T-helper 2 cell (primary cell): ENCODE measurements at places on chromosomes 6 and 20.

GRCh38 chr20:8661229-8661952 lies 407.5 kb upstream of the PLCB4 start:
- no peak for DNase-seq

DNA sequence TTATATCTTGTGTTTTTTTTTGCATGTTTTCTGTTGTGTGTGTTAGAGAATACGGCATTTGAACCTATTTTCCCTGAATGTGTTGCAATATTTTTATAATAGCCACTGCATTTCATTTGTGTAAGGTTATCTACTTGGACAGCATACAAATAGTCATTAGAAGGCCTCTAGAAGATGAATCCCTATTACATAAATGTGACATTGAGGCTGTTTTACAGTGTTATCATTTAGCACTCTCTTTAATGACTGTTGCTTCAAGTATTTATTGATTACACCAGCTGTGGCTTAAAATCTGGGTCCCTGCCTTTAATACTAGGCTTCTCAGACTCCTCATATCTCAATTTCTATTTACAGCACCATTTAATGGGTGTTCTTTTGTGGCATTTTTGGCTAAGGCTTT lies 465.8 kb downstream of the FRK start:
- DNase-seq, result no peak

- DNase-seq, result no peak
These were observed 36.8 kb downstream of the MTHFD1L start for GRCh38 chr6:150902142-150902776.

- DNase-seq, result no peak
These were observed 12.1 kb upstream of the HINT3 start for GRCh38 chr6:125944434-125944816.

DNA sequence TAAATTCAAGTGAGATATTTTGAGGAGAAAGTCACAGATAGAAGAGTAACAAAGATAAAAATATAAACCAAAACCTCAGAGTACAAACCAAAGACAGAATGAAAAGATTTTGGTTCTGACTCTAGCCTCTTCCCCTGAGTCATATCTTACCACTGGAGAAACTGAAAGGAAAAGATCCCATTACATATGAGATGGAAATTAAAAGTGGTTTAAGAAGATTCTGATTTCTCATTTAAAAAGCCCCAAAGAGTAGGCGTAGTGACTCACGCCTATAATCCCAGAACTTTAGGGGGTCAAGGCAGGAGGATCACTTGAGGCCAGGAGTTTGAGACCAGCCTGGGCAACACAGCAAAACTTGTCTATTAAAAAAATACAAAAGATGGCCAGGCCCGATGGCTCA lies 30.6 kb downstream of the SPINT4 start:
- no peak for DNase-seq

GRCh38 chr6:162999575-163000285 lies 272.0 kb downstream of the PACRG start:
- no peak for DNase-seq

GRCh38 chr6:56652994-56653393 lies 10.3 kb upstream of the DST start:
- no peak for DNase-seq

- DNase-seq, result no peak
These were observed 33.0 kb downstream of the NUP153 start for GRCh38 chr6:17673543-17674254.

DNA sequence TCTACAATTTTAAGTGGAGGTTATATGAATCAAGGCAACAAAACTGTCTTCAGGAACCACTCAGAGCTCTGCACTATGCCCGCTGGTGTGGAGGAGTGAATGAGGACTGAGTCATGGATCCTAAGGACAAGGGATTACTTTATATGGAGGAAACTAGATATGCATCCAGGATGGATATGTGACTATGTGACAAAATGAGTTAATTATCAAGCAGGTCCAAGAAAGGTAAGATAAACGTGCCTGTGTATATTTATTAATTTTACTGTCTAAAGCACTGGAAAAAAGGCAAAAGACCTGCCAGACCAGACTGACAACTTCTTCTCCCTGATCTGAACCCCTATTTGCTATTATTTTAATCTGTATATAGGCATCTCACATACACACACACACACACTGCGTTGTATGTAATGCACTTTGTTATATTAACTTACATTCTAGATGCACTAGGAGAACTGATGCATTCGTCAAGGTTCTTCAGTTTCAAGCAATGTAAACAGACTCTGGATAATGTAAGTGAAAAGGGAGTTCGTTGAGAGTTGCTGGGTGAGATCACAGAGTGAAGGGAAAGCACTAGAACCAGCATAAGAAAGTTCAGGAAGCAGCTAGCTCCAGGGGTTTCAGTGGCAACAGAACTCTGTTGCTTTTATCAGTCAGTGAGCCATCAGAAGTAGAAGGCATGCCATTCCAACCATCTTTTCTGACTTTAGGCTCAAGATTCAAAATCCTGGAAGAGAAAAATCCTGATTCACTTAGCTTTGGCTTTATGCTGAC lies 26.4 kb upstream of the ADGRG6 start:
- no peak for DNase-seq

DNA sequence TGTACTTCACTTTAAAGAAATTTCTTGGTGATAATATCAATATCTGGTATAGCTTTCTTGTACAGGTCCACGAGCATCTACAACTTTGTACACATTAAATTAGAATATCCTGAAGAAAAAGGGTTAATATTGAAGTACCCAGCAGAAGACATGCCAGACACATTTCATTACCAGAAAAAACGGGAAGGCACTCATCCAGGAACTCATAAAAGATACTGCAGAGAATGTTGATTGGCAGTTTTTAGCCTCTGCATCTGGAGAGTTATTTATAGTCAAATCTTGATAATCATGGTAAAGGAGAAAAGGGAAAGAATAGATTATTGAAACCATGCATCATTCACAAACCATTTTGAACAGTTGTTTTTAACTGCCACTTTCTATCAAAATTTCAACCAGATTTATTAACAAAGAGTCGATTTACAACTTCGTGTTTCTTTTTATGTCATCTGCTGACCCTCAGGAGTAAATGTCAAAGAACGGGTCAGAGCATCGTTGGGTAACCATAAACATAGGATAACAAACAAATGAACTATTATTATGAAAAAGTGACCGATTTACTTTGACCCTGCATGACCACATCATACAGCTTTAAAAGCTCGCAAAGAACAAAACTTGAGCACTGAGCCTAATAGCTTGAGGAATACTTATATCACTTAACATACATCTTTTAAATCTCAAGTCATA lies 229.2 kb upstream of the SGK1 start:
- no peak for DNase-seq

GRCh38 chr6:9789201-9789600 lies 625.7 kb downstream of the TFAP2A start:
- no peak for DNase-seq

DNA sequence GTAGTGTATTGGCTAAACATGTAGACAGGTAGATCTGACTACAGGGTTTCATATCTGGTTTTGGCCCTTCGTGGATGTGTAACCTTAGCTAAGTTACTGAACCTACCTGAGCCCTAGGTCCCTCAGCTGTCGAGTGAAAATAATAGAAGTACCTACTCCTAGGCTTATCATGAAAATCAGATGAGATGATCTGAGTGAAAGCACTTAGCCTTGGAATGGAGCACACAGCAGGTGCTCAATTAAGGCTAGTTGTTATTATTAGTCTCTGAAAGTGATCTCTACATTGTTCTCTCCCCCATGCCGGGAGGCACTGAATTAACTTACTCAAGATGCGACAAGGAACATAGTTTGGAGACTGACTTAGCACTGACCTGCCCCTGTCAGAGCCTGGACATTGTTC lies 174.7 kb upstream of the ZNF217 start:
- DNase-seq, result no peak

DNA sequence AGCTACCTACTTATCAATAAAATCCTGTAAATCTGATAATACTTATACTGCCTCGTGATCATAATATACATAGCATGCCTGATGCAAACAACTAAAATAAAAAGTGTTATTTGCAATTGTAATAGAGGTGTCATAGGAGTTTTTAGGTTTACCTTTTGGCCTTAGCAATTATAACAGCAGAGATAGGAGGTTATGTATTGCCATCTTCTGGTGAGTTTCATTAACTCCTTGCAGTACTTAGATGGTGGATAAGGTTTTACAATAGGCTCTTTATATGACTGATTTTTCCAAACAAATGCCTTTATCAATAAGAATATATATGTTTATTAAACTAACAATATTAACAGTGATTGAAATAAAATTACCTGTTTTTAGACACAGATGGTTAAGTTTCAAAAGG lies 27.8 kb upstream of the MYCT1 start:
- no peak for DNase-seq

GRCh38 chr6:2562721-2563451 lies 187.8 kb downstream of the MYLK4 start:
- DNase-seq, result no peak

GRCh38 chr20:19832875-19833274 lies 74.8 kb downstream of the RIN2 start:
- no peak for DNase-seq

DNA sequence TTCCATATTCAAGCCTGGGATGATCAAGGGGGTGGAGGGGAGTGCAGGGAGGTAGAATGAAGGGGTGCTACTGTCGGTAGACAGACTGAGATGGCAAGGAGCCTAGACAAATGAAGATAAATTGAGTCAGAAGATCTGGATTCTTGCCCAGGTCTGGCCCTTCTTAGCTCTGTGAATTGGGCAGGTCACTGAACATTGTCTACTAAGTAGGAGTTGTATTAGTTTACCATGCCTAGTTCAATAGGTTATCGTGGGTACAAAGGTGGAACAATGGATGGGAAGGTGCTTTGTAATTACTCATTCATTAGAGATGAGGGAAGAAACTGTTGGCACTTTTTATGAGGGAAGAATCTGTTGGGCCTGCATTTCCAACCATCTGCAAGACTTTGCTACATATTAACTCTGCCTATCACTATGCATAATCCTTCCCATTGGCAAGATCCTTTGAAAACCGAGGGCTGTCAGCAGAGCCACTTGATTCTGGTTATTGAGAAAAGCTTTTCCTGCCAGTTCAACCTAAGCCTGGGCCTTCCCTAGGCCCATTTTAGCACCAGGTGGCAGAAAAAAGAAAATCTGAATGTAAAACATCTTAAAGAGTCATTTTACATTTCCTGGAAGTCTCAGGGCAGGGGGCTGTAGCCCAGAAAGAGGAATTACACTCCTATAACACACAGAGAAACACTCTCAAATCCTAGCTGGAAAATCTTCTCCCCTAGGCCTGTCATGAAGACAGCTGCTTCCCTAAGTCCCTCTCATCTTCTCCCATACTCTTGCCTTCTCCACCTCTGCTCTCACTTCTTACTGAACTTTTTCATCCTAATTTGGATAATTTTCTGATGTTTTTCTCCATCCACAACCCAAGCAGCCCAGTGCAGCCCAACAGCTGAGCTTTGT lies 103.5 kb downstream of the CD24 start:
- no peak for DNase-seq

- DNase-seq, result no peak
These were observed 66.2 kb upstream of the CD83 start for GRCh38 chr6:14051355-14051754.

DNA sequence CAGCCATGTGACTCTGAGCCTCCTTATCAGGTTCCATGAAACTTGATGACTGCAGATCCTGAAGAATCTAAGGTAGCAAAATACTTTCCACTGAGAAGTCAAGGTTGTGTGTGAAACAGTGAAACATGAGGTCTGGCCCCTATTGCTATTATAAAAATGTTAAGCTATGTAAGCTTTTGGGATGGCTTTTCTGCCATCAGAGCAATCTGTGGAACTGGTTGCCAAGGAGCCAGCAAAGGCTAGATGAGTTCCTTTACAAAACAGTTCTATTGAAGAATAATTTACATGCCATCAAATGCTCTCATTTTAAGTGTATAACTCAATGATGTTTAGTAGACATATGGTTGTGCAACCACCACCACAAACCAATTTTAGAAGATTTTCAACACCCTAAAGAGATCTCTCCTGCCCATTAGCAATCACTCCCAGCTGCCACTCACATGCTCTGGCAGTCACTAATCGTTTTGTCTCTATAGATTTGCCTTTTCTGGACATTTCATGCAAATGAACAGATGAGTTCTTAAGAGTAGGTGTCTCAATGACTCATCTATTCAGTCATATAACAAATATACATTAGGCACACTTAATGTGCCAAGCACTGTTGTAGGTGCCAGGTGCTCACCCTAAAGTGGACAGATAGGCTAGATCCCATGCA lies 19.9 kb upstream of the MEP1A start:
- DNase-seq, result no peak

DNA sequence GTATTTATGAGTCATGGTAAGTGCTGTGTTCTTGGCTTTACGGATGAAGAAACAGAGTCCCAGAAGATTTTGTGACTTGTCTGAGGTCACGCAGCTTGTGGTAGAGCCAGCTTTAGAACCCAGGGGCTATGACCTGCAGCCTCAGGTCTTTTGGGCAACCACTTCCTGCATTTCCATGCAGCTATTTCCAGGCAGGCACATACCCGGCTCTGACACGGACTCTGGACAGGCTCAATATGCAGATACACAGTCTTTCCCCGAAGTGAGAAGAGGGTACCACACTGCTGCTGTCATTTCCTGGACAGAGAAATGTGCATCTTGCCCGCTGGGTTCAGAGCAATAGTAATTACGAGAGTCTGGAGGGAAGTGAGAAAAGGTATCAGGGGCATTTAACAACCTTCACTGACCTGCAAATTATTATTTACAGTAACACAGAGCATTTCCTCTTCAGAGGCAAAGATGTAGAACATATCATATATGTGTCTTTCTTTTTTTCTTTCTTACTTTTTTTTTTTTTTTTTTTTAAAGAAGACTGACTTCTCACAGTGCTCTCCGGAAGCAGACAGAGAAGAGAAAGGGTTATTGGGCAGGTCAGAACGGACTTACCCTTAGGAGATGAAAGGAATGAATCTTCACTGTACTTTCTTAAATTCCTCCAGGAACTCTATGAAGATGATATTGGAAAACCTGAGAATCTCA lies 185.1 kb downstream of the CLIC5 start:
- no peak for DNase-seq

GRCh38 chr6:16206595-16207037 lies 31.8 kb upstream of the GMPR start:
- DNase-seq, result peak; percentile 55

- DNase-seq, result no peak
These were observed 378.8 kb upstream of the CHD6 start for GRCh38 chr20:41996951-41997350.

GRCh38 chr20:53884859-53885541 lies 185.4 kb downstream of the BCAS1 start:
- no peak for DNase-seq

DNA sequence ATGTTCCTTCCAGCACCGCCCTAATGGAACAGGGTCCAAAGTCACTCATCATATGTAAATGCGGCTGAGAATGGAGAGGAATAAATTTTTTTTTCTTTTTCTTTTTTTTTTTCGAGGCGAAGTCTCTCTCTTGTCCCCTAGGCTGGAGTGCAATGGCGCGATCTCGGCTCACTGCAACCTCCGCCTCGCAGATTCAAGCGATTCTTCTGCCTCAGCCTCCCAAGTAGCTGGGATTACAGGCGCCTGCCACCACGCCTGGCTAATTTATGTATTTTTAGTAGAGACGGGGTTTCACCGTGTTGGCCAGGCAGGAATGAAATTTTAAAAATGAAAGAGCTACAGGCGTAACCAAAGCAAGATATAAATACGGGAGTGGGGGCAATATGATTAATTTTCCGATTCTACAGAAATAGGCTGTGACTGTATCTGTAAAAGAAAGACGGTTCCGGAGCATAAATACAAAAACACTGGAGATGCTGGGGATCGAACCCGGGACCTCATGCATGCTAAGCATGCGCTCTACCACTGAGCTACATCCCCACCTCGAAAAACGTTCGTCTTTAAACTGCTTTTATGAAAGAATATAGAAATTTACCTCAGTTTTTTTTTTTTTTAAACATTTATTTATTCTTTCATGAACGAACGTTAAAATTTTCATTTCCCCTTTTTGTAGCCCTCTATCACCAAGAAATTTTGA lies 132.2 kb downstream of the GPX5 start:
- peak; percentile 44 for DNase-seq
